NCI-H1436 (cell line): ENCODE measurements at places on chromosomes 5 and 9.

- no peak for DNase-seq
These were observed 633.0 kb upstream of the C9orf72 start for GRCh38 chr9:28206280-28206679.

DNA sequence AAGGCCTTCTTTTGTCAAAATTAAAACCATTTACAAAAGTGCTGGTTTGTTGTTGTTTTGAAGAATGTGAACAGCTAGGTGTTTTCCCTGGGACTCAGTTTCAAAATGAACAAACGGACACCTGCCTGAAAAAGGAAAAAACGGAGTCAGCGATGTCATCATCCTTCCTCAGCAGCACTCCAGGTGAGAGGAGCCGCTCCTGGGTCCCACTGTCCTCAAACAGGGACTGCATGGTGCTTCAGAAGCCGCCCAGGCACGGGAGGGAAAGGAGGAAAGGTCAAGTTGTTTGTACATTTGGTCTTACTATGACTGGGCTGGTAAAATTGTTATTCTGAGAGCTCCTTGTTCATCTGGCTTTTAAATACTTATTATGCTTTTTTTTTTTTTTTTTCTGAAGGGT, 69.0 kb upstream of the ZSWIM6 start:
- DNase-seq: no peak

DNA sequence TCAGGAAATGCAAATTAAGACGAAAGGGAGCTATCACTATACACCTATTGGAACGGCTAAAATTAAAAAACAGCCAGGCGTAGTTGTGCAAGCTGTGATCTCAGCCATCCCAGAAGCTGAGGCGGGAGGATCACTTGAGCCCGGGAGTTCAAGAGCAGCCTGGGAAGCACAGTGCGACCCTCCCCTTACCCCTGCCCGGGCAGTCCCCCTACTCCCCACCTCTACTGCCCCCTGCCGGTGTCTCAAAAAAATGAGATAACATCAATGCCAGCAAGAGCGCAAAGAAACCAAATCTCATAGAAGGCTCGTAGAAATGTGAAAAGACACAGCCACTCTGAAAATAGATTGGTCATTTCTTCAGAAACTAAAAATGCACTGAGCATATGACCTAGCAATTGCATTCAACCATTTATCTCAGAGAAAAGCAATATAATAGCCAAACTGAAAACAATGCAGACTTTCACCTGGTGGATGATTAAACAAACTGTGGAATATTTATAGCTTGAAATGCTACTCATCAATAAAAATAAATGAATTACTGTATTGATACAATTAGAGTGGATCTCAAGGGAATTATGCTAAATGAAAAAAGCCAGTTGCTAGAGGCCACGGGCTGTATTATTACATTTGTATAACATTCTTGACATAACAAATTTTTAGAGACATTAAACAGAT, 20.6 kb downstream of the OR2V2 start:
- DNase-seq: no peak

- no peak for DNase-seq
These were observed 683 bp downstream of the DBN1 start for GRCh38 chr5:177472460-177473442.

DNA sequence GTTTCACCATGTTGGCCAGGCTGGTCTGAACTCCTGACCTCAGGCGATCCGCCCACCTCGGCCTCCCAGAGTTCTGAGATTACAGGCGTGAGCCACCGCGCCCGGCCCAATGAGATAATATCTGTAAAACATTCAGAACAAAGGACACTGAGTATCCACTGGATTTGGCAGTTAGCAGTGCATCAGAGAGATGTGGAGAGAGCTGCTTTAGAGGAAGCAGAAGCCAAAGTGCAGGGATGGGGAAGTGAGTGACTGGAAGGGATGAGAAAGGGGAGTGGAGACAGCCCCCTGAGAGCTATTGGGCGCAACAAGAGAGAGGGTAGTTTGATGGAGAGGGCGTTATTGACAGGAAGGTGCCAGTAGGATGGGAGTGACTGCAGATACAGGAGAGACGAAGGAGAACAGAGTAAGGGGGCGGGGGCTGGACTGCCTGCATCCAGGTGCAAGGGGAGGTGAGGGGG, 157.5 kb upstream of the SHB start:
- DNase-seq: no peak

DNA sequence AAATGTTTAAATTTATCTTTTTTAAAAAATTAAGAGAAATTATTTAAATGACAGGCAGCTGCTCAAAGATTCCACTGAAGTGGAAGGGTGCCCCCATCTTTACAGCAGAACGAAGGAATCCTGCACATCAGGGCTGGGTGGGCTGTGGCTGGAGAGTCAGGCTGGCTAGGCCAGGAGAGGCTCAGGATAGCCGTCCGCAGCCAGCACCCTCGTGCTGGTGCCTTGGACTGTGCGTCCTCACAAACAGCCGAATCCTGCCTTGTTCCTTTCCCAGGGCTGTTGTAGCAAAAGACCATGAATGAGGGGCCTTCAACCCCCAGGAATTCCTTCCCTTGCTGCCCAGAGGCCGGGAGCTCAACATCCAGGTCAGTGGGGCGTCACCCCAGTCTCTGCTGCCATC, 64.6 kb upstream of the FCN1 start:
- no peak for DNase-seq

- no peak for DNase-seq
These were observed 179.8 kb downstream of the ENC1 start for GRCh38 chr5:74460694-74461093.
